ENCODE measurements at places on chromosomes 2 and 18. TPM values are rescaled to one million over a fixed set of nuclear protein-coding genes. Genes with fewer than 3 reads are reported as not detected.

- no peak for DNase-seq
Observed at GRCh38 chr18:56409736-56410135, 228.7 kb downstream of the TXNL1 start.

Gene CHRNG
- not detected for total RNA-seq

DNA sequence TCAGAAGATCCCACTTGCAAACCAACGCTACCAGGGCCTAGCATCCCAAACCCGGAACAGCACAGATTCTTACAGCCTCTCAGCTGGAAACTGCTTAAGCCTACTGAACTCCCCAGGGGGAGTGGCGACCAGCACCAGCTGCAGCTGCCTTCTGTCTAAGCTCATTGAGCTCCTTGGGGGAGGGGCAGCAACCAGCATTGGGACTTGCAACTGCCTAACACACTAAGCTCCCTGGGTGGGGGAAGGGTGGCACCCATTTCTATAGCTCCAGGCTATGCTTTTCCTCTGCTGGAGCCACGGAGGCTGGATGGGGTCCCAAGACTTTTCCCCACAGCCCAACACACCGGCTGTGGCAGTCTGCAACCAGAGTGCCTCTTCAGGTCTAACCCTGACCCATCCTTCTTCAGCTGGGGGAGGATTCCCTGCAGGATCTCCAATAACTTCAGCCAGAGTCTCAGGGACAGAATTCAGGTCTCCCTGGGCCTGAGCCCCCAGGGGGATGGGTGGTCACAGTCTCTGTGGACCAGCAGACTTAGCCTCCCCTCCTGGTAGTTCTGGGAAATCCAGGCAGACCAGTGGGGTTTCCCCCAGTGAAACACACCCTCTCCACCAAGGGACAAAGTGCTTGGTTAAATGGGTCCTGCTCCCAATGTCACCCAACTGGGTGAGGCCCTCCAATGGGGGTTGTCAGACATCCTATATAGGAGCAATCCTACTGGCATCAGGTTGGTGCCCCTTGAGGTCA, 45.9 kb upstream of the ITGA4 start:
- no peak for DNase-seq

DNA sequence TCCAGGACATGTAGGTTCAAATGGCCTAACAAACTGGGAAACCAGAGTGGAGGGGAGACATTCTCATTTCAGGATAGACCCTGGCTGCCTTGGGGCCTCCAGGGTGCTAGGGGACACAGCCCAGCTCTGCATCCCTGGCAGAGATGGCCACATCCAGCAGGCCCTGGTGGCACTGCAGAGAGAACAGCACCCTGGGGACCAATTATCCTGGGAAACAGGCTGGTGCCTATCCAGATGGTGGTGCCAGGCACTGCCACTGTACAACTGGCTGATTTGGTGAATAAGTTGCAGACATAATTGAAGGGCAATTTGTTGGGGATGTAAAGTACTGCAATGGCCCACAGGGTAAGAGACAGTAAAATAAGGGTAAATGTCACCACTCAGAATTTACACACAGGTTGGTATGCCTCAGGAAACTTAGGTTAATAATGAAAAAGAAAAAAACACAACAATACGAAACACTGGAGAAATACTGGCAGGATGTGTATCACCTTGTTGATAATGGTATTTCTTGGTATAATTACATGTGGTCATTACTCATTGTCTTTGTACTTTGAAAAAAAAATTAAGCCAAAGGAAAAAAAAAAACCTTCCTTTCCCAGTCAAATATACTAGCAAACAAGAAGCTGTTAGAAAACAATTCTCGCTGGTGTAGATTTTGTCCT, 12.8 kb upstream of the SFTPB start:
- DNase-seq, result no peak

DNA sequence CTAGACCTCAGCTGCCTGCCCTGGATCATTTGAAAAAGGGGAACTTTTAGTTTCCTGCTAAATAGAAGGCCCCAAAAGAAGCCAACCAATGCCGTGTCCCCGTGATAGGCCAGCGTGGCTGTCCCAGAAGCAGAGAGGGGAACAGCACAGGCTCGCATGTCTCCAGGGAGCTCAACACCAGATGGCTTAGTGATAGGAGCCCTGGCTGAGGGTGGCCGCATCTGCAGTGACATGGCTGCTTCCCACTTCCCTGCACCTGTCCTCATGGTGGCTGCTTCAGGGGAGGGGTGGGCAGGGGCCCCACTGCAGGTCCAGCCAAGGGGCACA, 79.6 kb downstream of the MBP start:
- DNase-seq, result no peak

Measured in Caki2 (cell line).